Activated CD4-positive, alpha-beta T cell treated with anti-CD3 and anti-CD28 coated beads for 1 hour (primary cell): ENCODE measurements at places on chromosomes 5 and 9.

DNA sequence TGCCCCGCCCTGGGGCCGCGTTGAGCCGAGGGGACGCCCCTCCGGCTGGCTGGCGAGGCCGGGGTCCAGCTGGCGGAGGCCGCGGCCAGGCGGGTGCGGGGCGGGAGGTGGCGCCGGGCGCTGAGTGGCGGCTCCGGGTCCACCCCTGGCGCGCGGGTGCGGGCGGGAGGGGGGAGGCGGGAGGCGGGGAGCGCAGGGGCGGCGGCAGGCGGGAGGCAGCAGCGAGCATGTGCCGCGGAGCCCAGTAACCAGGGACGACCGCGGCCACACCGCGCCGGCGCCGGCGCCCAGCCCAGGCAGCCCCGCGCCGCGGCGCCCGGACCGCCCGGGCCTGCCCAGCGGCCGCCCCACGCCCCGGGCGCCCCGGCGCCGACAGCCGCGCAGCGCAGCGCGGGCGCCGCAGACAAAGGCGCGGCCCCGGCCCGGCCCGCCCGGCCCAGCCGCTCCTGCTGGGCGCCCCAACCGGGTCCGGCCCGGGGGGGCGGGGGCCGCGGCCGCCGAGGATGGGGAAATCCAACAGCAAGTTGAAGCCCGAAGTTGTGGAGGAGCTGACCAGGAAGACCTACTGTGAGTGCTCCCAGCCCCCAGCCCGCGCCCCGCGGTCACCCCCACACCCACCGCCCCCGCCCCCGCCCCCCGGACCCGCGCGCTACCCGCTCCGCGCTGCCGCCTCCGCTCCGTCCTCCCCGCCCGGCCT, at the start of gene NCS1:
Gene NCS1, plus strand, starts transcription at position 244 of the 697 bp plus-strand sequence. Its CDS starts 260 bp downstream, at position 504.
- DNase-seq: peak; percentile 13

- DNase-seq: no peak
Measured at GRCh38 chr5:127079994-127080491, 6.7 kb upstream of the C5orf63 start.

DNA sequence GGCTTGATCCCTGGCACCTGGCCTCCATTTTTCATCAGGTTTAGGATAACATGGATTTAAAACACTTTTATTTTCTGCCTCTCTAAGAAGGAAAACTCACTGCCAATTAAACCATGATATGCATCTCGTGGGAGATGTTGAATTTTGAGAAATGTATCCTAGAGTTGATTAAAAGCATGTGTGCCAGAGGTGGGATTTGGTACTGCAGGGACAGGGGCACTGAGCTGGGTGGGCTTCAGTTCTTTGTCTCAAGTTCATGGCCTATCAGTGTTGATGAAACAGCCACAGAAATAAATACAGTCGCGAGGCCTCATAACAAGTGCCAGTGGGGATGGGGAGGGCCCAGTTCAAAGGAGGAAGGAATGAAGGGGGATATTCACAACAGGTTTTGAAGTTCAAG, 34.9 kb downstream of the POLR1E start:
- no peak for DNase-seq

DNA sequence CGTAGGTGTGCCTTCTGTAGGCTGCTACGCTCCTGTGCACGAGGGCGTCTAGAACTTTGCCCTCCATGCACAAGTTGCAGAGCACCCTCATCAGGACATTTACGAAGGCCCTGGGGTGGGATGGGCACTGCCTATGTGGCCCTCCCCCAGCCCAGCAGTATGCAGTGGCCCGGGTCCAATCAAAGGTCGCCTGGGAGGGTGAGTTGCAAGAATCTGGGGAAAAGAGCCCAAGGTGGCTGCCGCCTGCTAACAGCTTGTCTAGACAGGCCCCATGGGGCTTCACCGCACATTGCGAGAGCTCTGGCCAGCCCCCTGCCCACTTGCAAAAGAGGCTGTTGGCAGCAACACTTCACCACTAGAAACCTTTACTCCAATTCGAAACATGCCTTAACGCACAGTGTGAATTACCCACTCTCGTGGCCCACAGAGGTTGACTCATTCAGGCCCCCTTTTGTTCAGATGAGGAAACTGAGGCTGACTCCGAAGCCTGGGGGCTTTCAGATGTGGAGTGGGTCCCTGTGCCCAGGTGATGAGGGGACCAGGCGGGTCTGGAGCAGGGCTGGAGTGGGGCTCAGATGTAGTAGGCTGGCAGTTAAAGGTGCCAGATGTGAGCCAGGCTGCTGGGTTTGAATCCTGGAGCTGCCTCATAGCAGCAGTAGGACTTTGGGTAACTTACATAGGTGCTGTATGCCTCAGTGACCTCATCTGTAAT, 31.8 kb upstream of the IL17B start:
- no peak for DNase-seq

GRCh38 chr5:24365406-24365805, 279.4 kb downstream of the CDH10 start:
- no peak for DNase-seq

DNA sequence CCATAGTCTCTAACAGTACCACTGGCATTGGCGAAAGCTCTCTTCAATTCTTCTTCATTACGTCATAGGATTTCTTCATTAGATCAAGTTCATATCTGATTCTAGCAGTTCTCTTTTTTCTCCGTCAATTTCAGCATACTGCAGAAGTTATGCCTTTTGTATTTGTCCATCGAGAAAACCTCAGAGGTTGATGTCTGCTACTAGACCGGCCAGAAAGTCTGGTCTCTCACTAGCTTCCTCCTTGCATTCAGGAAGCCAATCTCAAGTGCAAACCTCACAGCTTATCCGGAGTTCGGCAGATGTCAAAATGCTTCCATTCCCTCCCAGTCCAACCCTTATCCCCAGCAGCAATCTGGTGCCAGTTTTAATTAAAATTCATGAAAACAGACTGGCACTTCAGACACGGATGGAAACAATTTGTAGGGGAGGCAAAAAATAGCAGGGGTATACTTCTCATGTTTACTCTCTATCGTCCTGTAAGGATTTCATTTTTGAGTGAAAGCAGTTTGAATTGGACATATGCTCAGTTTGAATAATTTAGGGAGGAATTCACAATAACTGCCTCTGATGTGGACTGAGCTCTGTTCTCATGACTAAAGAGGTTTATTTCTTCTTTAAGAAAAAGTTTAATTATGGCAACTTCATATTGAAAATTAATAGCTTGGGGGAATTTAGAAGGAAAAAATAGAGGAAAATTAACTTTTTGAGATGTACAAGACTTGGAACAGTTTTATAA, 56.4 kb upstream of the TMC1 start:
- no peak for DNase-seq

DNA sequence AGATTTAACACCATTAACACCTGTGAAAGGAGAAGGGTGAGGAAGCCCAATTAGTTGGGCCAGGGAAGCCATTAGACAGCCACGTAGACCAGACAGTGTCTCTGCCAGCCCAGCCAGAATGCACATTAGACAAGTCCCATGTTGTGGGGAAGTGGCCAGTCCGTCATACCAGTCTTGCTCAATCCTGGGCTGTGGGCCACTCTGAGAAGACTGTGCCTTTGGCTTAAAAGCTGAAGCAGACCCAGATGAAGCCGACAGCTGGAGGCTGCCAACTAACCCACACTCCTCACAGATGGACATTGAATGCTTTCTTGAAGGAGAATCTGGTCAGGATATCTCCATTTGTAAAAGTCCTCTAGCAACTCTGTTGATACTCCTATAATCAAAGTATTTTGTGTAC, 128.5 kb downstream of the CHSY3 start:
- DNase-seq: no peak

- no peak for DNase-seq
Measured at GRCh38 chr5:132749506-132749905, 2.3 kb downstream of the CCNI2 start.

DNA sequence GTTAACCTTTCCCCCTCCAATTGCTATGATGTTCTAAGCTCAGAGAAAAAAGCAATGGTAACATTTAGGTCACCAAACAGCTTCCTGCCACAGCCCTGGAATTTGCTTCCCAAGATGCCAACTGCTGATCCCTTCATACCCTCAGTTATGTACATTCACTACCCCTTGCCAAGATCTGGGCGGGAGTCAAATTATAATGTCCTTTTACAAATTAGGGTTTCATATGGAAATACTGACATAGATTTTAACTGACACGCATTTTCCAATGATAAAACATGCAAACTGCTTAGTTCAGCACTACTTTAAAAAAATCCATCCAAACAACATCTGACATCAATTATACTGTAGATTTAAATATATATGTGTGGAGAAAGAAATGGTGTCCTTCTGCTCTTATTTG, 5.0 kb downstream of the LOX start:
- DNase-seq: no peak

DNA sequence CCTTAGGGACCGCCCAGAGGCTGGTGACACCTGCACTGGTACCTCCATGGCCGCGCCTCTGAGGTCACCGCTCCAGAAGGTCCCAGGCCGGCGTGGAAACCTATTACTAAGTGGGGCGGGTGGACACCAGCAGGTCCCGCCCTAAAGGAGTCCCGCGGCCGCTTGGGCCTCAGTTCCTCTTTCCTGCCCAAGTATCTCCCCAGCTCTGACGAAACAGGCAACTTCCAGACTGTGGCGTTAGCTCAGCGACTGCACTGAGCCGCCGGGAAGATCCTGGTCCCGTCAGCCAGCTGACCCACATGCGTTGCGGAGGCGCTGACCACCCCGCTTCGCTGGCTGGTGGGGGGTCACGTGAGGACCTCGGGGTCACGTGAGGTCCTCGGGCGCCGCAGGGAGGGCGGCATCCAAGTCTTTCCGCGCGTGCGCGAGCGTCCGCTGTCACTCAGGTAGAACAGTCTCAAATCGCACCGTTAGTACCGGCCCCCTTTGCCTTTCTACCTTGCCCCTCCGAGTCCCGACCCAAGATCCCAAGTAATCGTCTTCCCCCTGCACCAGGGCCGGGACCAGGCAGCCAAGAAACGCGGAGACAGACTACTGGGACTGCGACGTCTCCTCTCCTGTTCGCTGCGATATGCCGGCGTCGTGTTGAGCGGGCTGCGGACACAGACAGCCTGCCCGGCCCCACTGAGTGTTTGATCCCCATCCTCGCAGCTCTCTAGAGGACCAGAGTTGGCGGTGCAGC, 53.7 kb upstream of the KDM4C start:
- peak; percentile 58 for DNase-seq

- DNase-seq: no peak
Measured at GRCh38 chr5:76813982-76814562, 4.8 kb upstream of the F2RL1 start.

DNA sequence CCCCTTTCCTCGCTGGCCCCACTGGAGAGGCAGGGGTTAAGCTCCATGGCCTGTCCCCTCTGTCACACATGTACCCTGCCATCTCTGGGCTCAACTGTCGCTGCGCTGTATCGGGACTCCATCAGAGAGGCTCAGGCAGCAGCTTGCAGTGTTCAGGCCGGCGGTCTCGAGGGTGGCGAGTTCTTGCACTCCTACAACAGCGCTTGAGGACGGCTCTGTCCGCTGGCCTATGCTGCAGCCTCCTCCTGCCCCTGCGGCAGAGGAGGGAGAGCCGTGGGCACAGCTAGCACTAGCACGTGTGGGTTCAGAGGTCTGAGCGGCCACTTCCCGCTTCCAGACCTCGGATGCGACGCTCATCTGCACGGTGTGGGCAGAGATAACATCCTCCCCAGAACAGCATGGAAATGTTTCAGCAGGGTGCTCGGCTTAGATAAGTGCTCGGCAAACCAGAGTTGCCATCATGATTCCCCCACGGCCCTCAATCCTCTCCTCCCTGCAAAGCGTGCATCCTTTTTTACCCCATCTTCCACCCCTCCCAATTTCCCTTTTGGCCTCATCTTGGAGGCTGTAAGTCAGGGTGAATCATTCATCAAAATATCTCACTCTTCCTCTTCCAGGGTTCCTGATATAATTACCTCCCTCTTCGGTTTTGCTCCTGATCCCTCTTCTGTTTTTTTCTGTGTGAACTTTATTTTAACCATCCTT, 41.9 kb upstream of the FUBP3 start:
- no peak for DNase-seq

DNA sequence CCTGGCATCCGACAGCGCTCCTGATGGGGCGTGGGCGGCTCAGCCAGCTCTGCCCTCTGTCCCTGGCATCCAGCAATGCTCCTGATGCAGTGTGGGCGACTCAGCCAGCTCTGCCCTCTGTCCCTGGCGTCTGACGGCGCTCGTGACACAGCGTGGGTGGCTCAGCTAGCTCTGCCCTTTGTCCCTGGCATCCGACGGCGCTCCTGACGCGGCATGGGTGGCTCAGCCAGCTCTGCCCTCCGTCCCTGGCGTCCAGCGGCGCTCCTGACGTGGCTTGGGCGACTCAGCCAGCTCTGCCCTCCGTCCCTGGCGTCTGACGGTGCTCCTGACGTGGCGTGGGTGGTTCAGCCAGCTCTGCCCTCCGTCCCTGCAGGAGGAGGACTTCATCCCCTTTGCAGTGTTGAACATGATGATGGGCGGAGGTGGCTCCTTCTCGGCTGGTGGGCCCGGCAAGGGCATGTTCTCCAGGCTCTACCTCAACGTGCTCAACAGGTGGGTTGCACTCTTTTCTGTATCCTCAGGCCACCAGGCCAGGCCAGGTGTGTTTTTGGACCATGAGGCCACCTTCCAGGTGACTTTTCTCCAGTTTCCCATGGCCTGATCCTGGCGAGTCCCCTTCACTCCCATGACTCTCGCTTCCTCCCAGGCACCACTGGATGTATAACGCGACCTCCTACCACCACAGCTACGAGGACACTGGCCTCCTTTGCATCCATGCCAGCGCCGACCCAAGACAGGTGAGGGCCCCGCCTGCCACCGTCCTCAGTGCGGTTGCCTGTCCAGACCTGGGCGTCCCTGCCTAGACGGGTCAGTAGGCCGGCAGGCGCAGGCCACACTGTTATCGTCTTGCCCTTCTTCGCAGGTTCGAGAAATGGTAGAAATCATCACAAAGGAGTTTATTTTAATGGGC, 8.0 kb downstream of the PMPCA start:
- DNase-seq: no peak
